ENCODE measurements at places on chromosomes 4 and X.

- DNase-seq: no peak
These were observed 304.7 kb upstream of the GATB start for GRCh38 chr4:152065545-152065944.

GRCh38 chr4:160493206-160493605 lies 1390.3 kb downstream of the RAPGEF2 start:
- DNase-seq: no peak

GRCh38 chr4:103915224-103915869 lies 195.6 kb upstream of the TACR3 start:
- no peak for DNase-seq

DNA sequence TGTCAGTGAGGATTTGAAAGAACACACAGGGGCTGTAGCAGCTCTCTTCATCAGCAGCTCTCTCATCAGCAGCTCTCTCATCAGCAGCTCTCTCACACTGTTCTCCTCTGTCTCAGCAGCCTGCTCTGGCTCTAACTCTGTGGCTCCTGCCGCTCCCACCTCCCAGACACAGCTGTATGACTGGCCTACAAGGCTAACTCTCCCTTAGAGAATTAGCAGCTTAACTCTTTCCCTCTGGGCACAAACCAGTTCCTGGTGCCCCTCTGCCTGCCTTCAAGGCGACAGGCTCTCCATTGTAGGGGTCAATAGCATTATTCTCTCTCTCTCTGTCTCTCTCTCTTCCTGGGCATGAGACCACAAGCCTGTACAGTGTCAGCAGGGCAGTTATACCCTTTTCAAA lies 385.6 kb upstream of the PCDH10 start:
- DNase-seq: no peak

GRCh38 chrX:11499076-11500044 lies 166.4 kb downstream of the ARHGAP6 start:
- no peak for DNase-seq

GRCh38 chr4:30968926-30969325 lies 248.8 kb downstream of the PCDH7 start:
- DNase-seq: no peak

- no peak for DNase-seq
These were observed 7.6 kb upstream of the JADE3 start for GRCh38 chrX:46904626-46905025.

DNA sequence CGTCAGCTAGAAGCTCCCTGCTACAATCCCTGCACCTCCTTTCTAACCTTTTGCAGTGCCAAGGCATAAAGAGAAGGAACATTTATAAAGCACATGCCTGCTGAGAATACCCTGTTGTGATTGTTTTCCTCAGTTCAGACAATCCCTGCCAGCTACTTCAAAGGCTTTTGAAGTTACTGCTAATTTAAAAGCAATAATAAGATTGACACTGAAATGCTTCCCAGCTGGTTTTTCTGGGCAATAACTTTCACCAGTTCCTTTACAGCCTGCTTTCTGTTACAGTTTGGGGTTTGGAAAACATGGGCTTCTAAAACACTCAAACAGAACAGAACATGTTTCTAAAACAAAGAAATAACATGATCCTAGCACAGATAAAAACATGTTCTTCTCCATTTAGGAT lies 232.3 kb upstream of the CPEB2 start:
- DNase-seq: no peak

- DNase-seq: no peak
These were observed 264.6 kb upstream of the CLNK start for GRCh38 chr4:10949039-10949733.

DNA sequence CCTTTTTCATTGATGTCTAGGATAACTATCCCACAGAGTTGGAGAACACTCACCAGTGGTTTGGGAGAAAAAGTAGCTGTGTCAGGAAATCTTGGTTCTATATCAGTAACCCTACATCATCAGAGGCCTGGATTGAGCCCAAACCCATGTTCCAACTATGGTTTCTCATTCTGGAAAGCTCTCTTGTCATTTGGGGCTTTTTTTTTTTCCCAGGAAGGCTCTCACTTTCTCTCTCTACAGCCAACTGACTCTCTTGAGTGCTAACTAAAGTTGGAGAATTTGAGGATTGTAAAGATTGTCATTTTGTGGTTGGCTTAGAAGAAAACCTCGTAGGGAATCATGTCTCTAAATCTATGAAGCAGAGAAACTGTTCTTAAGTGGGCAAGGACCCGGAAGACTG lies 228.2 kb upstream of the DIPK2B start:
- no peak for DNase-seq

DNA sequence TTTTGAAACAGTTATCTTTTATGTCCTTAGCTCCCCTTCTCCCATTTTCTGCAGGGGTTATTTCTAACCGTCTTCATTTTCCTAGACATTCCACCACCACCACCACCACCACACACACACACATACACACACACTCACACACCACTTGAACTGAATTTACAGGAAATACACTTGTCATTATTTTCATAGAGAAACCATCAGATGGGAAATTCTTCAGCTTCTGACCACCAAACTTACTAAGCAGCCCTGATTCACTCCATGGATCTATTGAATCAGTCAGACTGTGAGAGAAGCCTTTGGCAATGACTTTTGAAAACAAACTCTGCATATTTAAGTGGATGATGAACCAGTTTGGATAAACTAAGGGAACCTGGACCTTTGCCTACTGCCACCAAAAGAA lies 210.1 kb upstream of the NHS start:
- DNase-seq: no peak

- no peak for DNase-seq
These were observed 18.5 kb downstream of the MAGEA9B start for GRCh38 chrX:149568701-149569296.

- no peak for DNase-seq
These were observed 18.4 kb upstream of the CWH43 start for GRCh38 chr4:48967631-48968030.

DNA sequence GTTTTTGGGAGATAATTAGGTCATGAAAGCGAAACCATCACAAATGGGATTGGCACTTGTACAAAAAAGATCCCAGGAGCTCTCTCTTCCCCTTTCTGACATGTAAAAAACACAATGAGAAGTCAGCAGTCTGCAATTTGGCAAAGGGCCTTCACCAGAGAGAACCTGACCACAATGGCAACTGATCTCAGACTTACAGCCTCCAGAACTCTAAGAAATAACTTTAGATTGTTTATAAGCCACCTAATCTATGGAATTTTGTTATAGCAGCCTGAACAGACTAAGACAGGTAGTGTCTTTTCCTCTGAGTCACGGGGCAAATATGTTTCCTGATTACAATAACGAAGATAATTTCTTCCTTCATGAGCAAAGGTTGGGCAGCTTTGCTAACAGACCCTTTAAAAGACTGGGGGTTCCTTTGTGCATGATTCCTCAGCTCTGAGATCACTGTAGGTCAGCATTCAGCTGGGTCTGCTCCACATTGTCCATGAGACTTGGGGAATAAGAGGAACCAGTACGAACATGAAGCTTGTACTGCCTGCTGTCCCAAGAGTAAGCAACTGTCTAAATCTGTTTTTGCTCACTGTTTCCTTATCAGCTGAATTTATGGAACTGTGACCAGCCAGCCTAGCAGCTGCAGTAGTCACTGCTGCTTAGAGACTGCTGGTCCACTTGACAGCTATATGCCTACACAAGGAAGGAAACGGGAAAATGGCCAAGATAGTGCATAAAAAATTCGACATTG lies 191.6 kb downstream of the ANAPC10 start:
- DNase-seq: no peak

DNA sequence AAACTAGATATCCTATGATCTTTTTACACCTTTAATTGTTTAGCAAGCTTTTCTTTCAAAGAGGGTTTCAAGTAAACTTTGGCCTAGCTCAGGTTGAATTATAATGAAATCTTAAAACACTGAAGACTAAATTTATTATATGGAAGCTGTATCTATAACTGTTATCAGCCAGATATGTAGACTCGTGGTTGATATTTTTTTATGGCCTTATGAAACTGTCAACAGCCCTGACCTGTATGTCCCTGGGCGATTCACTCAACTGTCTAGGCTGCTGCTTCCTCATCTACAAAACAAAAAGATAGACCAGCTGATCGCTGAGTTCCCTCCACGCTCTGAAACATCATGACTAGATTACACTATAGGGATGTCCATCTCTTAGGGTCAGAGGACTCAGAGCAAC lies 21.2 kb upstream of the PDK3 start:
- no peak for DNase-seq

GRCh38 chr4:151117371-151117962 lies 18.0 kb downstream of the RPS3A start:
- no peak for DNase-seq

GRCh38 chr4:115275615-115276014 lies 162.2 kb upstream of the NDST4 start:
- no peak for DNase-seq

- no peak for DNase-seq
These were observed 82.4 kb upstream of the ADGRG2 start for GRCh38 chrX:19204636-19205035.

GRCh38 chrX:19958552-19959486 lies 32.0 kb downstream of the BCLAF3 start:
- no peak for DNase-seq

- DNase-seq: peak; percentile 22
These were observed 59.0 kb downstream of the ING2 start for GRCh38 chr4:183563874-183564273.

GRCh38 chr4:139672215-139672614 lies 6.6 kb downstream of the MGST2 start:
- DNase-seq: no peak

Measured in caudate nucleus (tissue), 63 donors.